ENCODE measurements at places on chromosomes 3 and 15. TPM values are rescaled to one million over a fixed set of nuclear protein-coding genes. Genes with fewer than 3 reads are reported as not detected.

CHST2 gene
- total RNA-seq = 14.2 TPM

SERINC4 gene
- 0.11 TPM for total RNA-seq

CFAP20DC gene
- total RNA-seq = 3.4 TPM

C15orf62 gene
- not detected for total RNA-seq

GABRA5 gene
- total RNA-seq = 5.9 TPM

SEMA3B gene
- total RNA-seq = 5.0 TPM

FEZF2 gene
- total RNA-seq = not detected

DNA sequence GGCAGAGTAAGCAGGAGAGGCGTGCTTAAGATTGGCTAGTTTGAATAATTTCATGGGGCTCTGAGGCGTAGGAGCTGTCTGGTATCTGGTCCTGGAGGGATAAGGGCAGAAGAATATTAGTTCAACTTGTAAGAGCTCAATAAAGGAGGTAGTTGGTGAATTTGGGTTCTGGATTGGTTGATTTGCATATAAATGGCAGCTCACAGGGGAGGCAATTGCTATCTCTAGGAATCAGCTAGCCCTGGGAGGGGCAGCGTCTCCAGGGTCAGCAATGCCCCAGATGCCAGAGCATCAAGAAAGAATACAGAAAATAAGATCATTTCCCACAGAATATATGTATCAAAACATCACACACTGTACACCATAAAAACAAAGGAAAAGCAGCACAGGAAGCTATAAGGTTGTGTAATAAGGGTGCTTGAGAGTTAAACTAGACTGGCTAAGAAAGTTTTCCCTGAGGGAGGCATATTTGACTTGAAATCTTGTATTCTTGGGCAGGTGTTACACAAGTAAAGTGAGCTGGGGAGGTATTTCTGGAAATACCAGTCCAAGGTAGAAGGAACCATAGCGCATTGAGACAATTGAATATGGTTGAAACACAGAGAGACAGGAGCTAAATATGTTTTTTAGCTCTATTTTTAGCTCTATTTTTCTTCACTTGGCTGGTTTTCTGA is 6.1 kb downstream of the MOBP start:
- DNase-seq = no peak

DNA sequence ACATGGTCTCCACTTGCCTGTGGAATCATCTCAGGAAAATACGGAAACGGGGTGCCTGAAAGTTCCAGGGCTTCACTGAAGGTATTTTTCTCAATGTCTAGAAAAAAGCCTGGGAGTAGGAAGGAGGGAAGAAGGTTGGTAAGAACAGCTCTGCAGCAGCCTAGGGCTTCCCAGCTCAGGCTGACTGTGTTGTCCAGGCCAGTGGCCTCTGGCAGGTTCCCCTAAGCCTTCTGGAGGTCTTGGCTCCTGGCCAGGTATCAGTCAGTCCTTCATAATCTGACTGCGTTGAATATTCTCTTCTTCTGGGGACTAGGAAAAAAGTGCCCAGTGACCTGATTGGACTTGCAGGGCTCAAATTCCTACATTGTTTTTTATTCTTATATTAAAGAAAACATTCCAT is 38.6 kb downstream of the SSR3 start:
- DNase-seq = no peak

- no peak for DNase-seq
These were observed 225.2 kb downstream of the TCF12 start for GRCh38 chr15:57143511-57144078.

- DNase-seq = peak; percentile 86
These were observed 773.1 kb upstream of the NR2F2 start for GRCh38 chr15:95557226-95558046.

DNA sequence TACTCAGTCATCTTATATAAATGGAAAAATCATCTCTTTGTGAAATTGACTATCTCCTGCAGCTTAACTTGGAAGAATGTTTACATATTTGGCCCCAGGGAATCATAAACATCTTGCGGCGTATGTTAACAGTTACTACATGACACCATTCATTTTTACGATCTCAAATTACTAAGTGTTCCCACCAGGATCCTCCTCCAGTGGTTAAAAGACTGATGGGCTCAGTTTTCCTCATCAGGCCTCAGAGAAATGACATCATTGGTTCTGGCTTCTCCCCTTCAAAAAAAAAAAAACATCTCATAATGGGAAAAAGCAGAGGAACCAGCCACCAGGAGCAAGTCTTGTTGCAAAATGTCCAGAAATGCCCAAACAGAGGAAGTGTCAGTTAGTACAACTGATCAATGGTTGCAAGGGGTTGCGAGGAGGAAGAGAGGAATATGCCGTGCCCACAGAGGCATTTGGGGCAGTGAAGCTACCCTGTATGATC is 70.5 kb upstream of the LIPC start:
- DNase-seq = peak; percentile 79

DNA sequence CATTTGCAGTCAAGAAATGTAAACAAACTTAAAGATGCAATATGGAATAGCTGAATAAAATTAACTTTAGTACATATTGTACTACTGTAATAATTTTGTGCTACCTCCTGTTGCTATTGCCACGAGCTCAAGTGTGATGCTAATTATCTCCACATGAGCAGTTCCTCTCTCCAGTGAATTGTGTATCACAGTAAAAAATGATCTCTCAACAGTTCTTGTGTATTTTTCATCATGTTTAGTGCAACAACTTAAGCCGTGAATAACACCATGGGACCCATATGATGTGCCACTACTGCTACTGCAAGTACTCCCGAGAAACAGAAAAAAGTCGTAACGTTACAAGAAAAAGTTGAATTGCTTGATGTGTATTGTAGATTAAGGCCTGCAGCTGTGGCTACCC is 12.4 kb downstream of the RIOX2 start:
- no peak for DNase-seq

GRCh38 chr15:83144771-83145170 is 37.3 kb downstream of the TM6SF1 start:
- DNase-seq = no peak

- no peak for DNase-seq
These were observed 2.4 kb downstream of the CIB1 start for GRCh38 chr15:90231028-90232017.

DNA sequence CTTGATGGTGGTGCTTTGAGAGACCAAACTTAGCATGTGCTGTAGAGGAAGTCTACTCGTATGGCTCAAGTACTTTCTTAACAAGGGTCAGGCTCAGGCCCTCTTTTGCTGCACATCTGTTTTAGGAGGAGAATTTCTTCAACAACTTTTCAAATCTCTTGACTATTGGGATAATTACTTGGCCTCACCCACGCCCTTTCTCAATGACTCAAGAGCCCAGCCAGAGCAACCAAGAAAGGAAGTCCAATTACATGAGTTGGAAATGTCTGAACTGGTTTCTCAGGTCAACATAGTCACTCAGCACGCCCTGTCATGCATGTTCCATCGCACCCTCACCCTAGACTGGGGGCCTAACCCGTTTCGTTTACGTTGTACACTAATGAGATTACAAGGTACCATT is 44.8 kb upstream of the UMPS start:
- peak; percentile 35 for DNase-seq

DNA sequence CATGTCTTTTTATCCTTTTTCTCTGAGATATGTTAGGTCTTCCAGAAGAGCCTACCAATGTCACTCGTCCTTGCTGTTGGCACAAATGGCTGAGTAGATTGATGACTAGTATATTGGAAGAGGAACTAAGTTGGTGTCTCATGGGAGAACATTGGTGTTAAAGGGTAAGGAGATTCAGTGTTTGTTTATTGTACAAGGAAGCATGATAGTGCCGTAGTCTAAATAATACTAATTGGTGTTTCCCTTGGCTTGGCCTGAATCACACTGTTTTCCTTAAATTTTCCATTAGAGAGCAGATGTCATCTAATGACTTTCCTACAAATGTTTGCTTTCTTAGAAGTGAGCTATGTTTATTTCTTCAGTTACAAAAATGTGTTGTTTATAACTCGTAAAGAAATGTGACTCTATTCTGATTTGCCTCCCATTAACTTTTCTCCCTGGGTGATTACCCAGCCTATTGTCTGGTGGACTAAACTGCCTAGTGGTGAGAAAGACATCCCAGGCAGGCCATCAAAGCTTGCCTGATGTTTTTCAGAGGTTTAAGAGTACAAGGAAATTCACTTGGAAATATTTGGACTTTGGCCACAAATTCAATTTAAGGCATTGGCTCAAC is 28.7 kb downstream of the ADAMTSL3 start:
- no peak for DNase-seq

DNA sequence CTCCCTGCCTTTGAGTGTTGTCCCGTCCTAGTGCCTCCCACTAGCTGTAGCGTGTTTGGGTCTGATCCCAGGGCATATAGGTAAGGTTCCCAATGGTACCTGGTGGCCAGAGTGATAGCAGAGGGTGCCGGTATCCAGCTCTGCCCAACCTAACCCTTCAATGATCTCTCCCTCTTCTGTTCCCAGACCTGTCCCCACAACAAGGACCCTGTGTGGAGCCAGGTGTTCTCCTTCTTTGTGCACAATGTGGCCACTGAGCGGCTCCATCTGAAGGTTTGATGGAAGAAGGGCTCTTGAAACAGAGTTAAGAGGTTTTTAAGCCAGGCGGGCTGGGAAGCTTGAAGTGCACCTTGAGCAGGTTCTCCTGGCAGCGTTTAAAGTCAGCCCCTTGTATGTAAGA is 35.5 kb downstream of the ESYT3 start:
- DNase-seq = no peak

- DNase-seq = no peak
These were observed 53.0 kb downstream of the DTWD1 start for GRCh38 chr15:49673861-49674260.
